ENCODE measurements at places on chromosomes 3 and 15.
A peak's percentile ranks its signal among the peaks of the same experiment; 100 is the strongest.

- DNase-seq, result no peak
Observed at GRCh38 chr3:136734382-136735070, 17.7 kb downstream of the STAG1 start.

DNA sequence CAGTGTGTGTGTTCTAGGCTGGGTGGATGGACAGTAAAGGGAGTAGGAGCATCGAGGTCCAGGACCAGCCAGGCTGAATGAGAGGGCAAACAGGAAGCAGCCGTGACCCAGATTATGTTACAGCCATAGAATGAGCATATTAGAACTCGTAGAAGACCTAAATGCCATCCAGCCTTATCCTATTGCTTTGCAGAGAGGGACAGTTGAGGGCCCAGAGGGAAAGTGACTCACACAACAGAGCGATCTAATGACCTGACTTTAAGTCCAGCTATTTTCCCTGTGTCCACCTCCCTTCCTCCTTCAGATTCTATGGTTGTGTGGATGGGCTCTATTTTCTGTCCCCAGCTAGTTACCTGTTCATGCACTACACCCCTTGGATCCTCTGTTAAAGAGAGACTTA, 634.1 kb upstream of the TBL1XR1 start:
- no peak for DNase-seq

DNA sequence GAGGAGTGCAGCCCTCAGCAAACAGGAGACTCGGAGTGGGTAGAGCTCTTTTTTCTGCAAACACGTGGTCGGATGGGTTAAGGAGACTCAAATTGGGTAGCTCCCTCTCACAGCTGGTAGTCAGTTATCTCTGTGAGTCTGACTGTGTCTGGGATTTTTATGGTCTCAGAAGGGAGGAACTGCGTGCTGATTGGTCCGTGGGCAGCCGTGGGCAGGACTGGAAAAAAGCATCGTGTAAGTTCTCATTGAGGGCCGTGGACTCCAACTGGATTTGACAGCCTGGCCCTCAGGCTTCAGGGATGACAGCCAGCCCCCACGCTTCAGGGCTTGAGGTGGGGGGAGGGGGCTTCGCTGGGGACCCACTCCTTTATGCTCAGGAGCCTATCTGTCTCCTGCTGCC, 463.9 kb downstream of the EPHA3 start:
- no peak for DNase-seq

DNA sequence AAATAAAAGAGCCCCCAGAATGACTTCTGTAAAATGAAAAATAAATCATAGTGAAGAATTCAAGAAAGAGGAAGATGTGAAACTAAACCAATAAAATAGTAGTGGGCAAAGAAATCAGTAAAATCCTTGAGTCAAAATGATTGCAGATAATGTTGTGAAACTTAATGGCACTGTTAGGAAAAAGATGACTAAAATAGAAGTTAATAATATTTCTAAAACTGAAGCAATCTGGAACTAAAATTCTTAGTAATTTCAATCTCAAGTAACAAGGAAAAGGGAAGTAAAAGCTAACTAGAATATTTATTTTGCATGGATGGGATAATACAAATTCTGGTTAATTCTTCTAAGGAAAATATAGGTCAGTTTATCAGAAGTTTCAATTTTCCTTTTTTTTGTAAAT, 84.6 kb downstream of the TMCO5A start:
- no peak for DNase-seq

- DNase-seq, result no peak
Observed at GRCh38 chr3:16496408-16497222, 16.9 kb downstream of the RFTN1 start.

GRCh38 chr3:77655396-77655795, 615.5 kb downstream of the ROBO2 start:
- DNase-seq, result no peak

DNA sequence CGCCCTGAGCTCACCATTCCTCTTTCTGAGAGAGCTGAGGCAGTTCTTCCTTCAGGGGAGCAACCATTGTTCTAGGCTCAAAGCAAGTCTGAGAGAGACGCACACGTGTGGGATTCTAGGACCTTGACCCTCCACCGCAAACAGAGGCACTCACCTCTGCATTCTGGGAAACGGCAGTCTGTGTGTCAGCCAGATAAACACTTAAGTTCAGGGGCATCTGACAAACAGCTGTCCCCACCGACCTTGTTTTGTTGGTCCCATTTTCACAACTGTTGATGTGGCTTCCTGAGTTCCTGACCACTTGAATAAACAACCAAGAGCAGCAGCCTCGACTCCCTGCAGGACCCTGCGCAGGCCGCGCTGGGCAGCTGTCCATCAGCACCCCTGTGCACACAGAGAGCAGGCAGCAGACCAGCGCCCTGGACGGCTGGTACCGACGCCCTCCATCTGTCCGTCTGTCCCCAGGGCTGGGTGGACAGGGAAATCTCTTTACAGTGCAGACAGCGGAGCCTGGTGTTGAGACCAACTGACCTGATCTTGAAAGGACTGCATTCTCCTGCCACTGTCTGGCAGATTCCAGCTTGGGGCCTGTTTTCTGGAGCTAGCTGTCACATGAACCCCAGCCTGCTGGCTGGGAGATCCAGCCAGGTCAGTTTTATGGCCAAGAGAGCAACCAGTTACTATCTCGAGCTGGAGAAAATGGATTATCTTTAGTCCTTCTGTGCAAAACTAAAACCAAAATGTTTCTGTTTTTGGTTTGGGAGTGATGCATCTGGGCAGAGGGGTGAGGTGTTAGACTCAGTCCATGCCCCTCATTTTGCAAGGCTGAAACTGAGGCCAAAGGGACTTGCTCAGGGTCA, 64.2 kb downstream of the FAM43A start:
- DNase-seq, result no peak

DNA sequence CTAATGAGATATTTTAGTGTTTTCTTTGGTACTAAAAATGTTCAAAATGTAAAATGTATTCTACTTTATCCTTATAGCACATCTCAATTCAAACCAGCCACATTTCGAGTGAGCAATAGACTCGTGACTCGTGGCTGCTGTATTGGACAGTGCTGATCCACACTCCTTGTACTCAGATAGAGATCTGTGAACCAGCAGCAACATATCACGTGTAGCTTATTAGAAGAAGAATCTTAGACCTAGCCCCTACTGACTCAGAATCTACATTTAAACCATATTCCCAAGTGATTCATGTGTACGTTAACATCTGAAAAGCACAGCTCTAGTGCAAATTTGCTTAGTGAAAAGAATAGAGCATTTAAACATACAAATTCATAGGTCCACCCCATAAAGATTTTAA, 130.9 kb downstream of the IL1RAP start:
- DNase-seq, result no peak

- no peak for DNase-seq
Observed at GRCh38 chr3:127613406-127613805, 15.2 kb downstream of the MCM2 start.

GRCh38 chr3:115808816-115809215, 185.5 kb downstream of the GAP43 start:
- DNase-seq, result no peak

DNA sequence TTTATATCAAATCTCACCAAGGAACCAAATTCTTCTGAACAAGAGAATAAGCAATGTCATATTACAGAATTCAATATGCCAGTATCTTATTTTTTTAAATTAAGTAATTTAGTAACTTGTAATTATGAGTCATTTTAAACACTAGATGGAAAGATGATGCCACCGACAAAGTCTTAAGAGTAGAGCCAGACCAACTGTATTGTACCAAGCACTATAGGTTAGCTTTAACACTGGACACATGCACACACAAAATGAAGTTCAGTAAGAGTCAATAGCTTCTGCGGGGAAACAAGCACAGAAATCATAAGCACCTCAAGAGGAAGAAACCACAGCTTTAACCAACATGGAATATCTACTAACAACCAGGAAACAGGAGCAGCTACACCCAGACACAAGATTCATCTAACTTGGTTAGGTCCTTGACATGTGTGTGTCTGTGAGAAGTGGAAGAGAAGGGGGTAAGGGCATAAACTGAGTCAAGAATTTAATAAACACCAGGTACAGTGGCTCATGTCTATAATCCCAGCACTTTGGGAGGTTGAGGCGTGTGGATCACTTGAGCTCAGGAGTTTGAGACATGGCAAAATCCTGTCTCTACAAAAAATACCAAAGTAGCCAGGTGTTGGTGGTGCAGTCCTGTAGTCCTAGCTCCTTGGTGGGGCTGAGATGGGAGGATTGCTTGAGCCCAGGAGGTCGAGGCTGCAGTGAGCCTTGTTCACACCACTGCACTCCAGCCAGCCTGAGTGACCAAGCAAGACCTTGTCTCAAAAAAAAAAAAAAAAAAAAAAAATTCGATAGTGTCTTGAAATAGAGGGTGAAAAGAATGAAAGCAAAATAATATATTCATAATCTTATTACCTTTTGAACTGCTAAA, 28.9 kb downstream of the DENND4A start:
- DNase-seq, result no peak

DNA sequence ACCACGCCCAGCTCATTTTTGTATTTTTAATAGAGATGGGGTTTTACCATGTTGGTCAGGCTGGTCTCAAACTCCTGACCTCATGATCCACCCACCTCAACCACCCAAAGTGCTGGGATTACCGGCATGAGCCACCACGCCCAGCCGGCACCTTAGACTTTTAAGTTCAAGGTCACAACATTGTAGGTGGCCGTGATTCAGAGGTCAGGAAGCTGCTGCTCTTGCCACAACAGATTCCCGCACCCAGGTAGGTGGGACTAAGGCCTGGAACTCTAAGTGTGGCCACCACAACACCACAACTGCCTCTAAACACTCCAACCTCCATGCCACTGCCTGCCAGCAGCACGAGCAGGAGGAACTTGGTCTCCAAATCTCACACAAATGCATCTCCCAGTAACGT, 196.8 kb downstream of the STT3B start:
- DNase-seq, result no peak

DNA sequence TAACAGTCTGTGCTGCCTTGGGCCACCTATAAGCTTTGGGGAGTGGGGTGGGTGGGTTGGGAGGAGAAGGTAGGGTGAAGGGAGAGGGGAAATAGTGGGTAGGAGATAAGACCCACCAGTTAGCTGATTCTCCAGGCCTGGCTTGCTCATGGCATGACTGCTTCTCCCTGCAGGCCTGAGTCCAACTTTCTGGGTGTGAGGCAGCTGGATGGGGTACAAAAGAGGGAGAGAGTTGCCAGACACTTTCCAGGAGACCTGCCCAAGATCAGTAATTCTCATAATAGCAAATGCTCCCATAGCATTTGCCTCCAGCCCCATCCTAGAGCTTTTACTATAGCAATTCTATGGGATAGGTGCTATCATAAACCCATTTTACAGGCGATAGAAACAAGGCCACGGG, 7.7 kb downstream of the CGNL1 start:
- no peak for DNase-seq

GRCh38 chr3:15797642-15798303, at the start of gene ANKRD28:
Gene ANKRD28 (minus strand): TSS chr3:15797979. CDS start chr3:15796521, 1,458 bp downstream.
- peak; percentile 72 for DNase-seq

GRCh38 chr3:112463250-112463649, 36.0 kb downstream of the BTLA start:
- DNase-seq, result no peak

- DNase-seq, result no peak
Observed at GRCh38 chr3:125151442-125151817, 61.1 kb downstream of the SLC12A8 start.

DNA sequence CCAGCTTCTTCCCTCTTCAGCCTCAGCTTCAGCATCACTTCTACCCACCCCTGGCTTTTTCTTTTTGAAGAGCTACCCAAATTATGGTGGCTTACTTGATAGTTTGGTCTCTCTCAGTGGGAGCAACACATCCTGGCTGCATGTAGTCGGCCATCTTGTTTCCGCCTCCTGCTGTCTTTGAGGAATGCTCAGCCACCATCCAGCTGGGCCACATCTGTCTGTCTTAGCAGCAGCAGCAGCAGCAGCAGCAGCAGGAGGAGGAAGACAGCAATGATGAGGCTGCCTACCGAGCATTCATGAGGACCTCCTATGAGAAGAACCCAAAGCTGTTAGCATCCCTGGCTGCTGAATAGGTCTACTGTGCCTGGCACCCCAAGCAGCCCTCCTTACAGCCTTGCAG, 19.7 kb downstream of the IL16 start:
- no peak for DNase-seq

GRCh38 chr15:76340803-76341365, 4.3 kb downstream of the ISL2 start:
- no peak for DNase-seq

- DNase-seq, result no peak
Observed at GRCh38 chr3:184660931-184661330, 50.9 kb downstream of the MAGEF1 start.

- no peak for DNase-seq
Observed at GRCh38 chr3:163548015-163548414, 1530.3 kb downstream of the SI start.

GRCh38 chr3:147389717-147390116, 16.6 kb downstream of the ZIC4 start:
- DNase-seq, result no peak

GRCh38 chr3:71346061-71346460, 237.5 kb downstream of the FOXP1 start:
- no peak for DNase-seq

- no peak for DNase-seq
Observed at GRCh38 chr3:196192524-196193051, 18.6 kb downstream of the ZDHHC19 start.

DNA sequence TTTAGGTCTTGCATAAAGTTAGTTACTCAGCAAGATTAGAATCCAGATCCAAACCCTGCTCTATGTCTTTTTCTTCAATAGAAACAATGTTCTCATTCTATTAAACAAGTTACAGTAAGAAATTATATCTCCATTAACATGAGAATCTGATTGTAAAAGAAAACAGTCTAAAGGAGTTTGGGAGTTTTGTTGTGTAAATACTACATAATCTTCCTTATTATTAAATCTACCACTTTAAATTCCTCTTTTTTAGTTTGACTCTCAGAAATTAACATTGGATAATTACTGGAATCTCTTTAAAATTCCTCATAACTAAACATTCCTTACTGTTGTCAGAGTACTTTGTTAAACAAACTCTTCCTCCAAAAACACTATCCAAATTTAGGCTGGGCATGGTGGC, 1.7 kb upstream of the GOLIM4 start:
- DNase-seq, result no peak

DNA sequence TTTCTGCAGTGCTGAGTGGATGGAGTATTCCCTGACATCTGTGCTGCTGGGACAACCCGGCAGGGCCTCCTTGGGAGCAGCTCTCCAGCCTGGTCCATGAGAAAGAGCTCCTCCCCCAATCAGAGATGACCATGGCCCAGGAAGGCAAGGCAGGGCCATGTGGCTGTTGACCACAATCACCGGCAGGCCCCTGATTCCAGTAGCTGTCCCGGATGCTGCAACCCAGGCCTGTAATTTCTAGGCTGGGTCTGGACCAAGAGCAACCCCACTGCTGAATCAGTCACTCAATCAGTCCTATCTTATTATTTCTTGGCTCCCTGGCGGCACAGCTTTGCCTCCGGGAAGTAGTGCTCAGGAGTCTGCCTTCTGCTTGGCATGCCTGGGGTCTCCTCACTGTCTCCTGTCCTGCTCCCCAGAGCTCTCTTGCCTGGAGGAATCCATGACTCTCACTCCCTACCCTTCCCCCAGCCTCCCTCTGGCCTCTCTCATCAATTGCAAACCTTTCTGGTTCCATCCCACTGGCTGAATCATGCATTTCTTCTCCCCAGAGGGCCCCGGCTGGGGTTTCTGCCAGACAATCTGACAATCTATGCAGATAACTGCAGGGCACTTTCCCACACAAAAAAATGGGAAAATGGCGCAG, 32.6 kb upstream of the ITGA11 start:
- no peak for DNase-seq

Data from NCI-H460 (cell line).